ENCODE measurements at places on chromosomes 6 and 20.
A peak's percentile ranks its signal among the peaks of the same experiment; 100 is the strongest.

DNA sequence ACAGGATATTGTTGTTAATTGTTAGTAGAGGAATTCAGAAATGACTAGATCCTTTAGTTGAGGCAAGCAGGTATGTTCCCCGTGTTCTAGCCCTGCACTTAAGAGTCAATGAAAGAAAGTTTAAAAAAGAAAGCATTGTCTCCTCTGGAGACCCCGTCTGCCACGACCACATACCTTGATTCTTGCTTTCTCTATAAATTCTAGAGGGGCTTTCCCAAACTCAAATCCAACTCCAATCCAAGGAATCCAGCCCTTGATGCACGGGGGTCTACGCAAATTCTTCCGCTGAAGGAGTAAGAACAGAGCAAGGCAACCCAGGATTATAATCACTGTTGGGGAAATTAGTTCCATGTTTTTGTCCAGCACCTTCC, 401 bp downstream of the CYP39A1 start:
- no peak for DNase-seq

GRCh38 chr6:49979584-49979983, 10.2 kb upstream of the DEFB113 start:
- DNase-seq, result no peak

DNA sequence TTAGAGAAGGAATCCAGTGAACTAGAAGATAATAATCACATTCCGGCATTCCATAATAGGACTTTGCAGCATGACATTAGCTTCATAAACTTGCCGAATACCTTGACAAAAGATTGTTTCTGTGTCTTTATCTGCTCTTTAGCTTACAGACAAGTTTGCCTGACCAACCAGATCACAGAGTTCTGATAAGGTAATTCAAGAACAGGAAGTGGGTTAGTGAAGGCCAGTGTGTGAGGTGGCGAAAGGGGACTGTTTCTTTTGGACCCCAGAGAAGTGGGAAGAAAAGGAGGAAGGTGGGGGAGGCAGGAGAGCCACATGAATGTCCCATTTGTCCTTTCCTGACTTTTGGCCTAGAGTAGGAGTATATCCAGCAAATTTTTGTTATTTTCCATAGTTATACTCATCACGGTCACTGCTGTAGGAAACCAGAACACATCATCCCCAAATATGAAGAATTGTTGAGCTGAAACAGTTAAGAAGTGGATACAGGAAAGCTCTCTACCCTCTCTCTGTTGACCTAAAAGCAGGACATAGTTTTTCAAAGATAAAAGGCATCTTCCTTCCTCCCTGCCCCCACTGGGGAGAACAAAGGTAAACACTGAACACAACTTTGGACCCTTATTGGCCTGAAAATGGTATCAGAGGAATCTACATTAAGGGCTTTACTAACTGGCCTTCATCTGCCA, 72.4 kb upstream of the TNFAIP3 start:
- DNase-seq, result no peak

DNA sequence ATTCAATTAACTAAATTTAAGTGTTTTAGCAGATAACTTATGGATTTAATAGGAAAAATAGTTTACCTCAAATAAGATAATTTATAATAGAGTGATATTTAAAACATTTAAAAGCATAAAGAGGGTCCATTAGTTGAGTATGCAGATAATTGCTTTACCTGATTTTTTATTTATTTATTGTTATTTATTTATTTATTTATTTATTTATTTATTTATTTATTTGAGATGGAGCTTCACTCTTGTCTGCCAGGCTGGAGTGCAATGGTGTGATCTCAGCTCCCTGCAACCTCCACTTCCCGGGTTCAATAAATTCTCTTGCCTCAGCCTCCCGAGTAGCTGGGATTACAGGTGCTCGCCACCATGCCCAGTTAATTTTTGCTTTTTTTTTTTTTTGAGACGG, 982.9 kb downstream of the TFAP2A start:
- DNase-seq, result no peak

GRCh38 chr6:57183336-57183735, 11.2 kb downstream of the BAG2 start:
- no peak for DNase-seq

DNA sequence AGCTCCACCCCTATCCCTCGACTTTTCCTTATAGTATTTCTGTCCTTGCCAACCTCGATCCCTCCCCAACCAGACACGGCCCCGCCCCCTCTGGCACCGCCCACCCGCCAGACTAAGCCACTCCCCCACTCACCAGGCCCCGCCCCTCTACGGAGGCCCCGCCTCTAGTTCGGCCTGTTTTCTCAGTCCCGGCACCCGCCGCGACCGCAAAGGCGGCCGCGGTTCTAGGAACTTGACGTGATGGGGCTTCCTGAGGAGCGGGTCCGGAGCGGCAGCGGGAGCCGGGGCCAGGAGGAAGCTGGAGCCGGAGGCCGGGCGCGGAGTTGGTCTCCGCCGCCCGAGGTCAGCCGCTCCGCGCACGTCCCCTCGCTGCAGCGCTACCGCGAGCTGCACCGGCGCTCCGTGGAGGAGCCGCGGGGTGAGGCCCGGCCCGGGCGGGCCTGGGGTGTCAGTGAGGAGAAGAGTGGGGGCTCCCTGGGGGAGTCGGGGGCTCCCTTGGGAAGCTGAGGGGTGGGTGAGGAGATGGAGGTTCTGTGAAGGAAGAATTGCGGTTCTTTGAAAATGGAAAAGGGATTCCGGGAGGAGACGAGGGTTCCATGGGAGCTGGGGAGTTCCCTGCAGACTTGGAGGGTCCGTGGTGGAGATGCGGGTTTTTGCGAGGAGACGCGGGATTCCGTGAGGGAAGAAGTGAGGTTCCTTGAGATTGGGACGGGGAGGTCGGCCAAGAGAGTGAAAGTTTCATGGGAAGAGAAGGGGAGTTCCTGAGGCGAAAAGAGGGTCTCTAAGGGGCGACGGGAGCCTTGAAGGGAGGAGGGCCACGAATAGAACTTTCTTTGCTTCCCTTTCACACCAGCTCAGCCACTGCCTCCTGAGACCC, at the start of gene ACSS2:
TSS of gene ACSS2 (plus strand) at position 207 of the 877 bp plus-strand sequence. CDS start at position 241, 34 bp downstream.
- no peak for DNase-seq

DNA sequence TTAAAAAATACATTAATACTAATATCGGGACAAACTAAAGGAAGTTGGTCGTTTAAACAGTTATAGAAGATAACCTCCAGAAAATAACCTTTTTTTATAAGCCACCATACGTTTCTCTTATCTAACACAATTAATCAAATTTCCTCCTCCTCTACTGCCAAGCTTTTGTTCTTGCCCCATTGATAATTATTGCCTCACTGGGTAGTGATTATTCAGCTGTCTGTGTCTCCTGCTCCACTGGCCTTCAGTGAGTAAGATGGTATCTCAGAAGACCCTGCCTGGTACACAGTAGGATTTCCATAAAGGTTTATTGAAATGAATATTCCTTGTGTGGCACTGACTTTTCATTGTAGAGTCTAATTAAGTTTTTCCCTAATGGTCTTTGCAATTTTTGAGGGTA, 165.5 kb upstream of the SCGN start:
- peak; percentile 22 for DNase-seq
